ENCODE measurements at places on chromosomes 1 and 21. TPM values are rescaled to one million over a fixed set of nuclear protein-coding genes. Genes with fewer than 3 reads are reported as not detected.

- no peak overlapping the region for H3K4me3 ChIP-seq
- no peaks in the 10 kb centered on the region for H3K27me3 ChIP-seq
- H3K36me3 ChIP-seq: no peaks in the 10 kb centered on the region
- no peaks in the 10 kb centered on the region for H3K4me1 ChIP-seq
- DNase-seq: no peak
- no peak overlapping the region for H3K27ac ChIP-seq
These were observed 44.0 kb upstream of the SCCPDH start for GRCh38 chr1:246680190-246680589.

DNA sequence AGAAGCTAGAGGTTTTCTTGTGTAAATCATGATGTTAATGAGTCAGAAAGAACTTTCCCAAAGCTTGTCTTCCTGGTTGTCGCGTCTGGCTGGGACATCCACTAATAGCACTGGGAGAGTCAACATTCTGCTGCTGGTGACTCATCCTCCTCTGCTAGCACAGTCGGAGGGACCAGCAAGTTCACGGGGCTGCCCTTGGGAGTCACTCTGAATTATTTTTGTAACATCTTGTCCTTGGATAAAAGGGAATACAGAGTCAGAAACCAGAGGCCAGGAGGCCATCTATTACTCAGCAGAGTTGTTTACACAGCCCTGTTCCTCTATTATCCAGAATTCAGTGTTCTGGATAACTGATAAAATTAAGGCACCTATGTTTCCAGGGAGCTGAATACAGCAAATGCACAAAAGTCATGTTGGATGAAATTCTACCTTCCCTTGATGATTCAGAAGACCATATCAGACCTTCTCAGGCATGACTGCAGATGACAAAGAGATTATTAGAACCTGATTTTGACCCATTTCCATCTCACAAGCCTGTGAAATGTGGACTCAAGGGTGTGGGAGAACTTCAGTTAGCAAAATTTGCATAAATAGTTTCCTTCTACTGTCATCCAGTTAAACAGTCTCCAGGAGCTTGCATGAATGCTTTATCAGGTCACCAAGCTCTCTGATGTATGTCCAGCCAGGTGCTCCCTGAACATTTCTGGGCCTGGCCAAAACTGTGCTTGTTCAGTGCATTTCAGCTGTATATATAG is 68.1 kb downstream of the JAK1 start:
- H3K36me3 ChIP-seq: peaks cover 7% of the 10 kb centered on the region
- peaks cover 37% of the 10 kb centered on the region for H3K4me1 ChIP-seq
- H3K27me3 ChIP-seq: no peaks in the 10 kb centered on the region
- no peak for DNase-seq

GRCh38 chr1:204254031-204254661 is 40.4 kb upstream of the GOLT1A start:
- no peak overlapping the region for H3K27ac ChIP-seq
- no peaks in the 10 kb centered on the region for H3K4me1 ChIP-seq
- peaks cover 2% of the 10 kb centered on the region for H3K27me3 ChIP-seq
- no peak for DNase-seq
- H3K36me3 ChIP-seq: no peaks in the 10 kb centered on the region
- no peak overlapping the region for H3K4me3 ChIP-seq

- H3K27ac ChIP-seq: no peak overlapping the region
- H3K4me3 ChIP-seq: no peak overlapping the region
- H3K27me3 ChIP-seq: peaks cover 2% of the 10 kb centered on the region
- no peak for DNase-seq
- peaks cover 6% of the 10 kb centered on the region for H3K4me1 ChIP-seq
- no peaks in the 10 kb centered on the region for H3K36me3 ChIP-seq
These were observed 16.0 kb upstream of the MTARC2 start for GRCh38 chr1:220732137-220732536.

GRCh38 chr1:207670997-207671396 is 26.1 kb downstream of the CR1L start:
- H3K4me3 ChIP-seq: no peak overlapping the region
- no peak overlapping the region for H3K27ac ChIP-seq
- peaks cover 64% of the 10 kb centered on the region for H3K27me3 ChIP-seq
- no peaks in the 10 kb centered on the region for H3K4me1 ChIP-seq
- no peaks in the 10 kb centered on the region for H3K36me3 ChIP-seq

DNA sequence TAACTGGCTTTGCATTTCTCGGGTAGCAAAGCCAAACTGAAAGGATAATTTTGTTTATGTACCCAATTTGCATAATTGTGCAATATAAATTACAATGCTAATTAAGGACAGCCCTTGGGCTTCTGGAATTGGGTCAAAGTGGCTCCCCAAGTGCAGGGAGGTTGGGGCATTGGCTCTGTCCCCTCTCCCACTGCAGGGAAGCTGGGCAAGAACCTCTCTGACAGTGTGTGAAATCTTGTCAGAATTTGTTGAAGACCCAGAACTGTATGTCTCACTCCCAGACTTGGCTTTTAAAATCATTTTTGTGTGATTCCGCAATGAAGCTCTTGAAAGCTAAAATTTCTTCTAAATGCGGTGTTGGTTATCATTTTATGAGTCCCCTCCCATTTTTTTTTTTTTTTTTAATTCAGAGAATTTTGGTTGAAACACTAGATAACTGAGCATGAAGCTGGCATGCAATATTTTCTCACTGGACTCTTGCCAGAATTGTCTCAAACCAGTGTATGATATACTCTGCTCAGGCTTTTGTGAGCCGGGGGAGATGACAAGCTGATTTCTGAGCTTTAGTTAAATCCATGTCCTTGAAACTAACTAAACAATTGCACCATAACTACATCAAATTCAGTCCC is 878.9 kb upstream of the CXADR start:
- no peaks in the 10 kb centered on the region for H3K36me3 ChIP-seq
- no peaks in the 10 kb centered on the region for H3K27me3 ChIP-seq
- H3K27ac ChIP-seq: no peak overlapping the region
- no peak for DNase-seq
- no peaks in the 10 kb centered on the region for H3K4me1 ChIP-seq

GRCh38 chr1:54842206-54842915 is 41.2 kb upstream of the TTC22 start:
- no peaks in the 10 kb centered on the region for H3K36me3 ChIP-seq
- H3K27ac ChIP-seq: no peak overlapping the region
- no peak overlapping the region for H3K4me3 ChIP-seq
- H3K27me3 ChIP-seq: no peaks in the 10 kb centered on the region

GRCh38 chr1:79133774-79134364 is 127.3 kb upstream of the ADGRL4 start:
- H3K27ac ChIP-seq: no peak overlapping the region
- no peak for DNase-seq
- H3K36me3 ChIP-seq: no peaks in the 10 kb centered on the region
- H3K27me3 ChIP-seq: no peaks in the 10 kb centered on the region

DNA sequence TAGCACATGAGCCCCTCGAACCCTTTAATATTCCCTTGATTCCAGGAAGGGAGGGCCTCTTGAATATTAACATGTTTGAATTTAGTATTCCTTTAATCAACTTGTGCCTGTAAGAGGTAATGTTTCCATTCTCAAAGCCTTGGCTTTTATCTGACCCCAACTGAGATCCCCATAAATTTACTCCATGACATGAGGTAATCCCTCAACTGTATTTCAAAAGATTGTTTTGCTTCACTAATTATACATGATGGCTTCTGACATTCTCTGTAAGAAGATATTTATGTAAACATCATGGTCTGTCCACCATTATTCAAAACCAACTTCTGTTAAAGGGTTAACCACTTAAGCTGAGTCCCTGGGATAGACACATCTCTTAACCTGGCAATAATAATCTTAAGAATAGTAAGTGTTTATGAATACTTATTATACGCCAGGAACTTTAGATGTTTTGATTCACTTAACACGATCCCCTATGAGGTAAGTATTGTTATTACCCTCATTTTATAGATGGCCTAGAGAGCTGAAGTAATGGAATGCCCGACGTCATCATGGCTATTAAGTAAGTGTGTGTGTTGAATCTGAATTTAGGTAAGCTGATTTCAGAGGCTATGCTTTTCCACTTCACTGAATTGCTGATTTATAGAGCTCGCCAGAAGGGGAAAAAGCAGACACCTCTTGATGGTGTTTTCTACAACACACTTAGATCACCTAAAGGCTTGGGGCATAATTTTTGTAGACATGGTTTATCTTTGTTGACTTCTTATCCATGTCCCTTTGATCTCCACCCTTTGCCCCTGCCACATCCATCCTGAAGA is 11.1 kb downstream of the KRTAP19-1 start:
- H3K27ac ChIP-seq: no peak overlapping the region
- no peak overlapping the region for H3K4me3 ChIP-seq
- no peaks in the 10 kb centered on the region for H3K27me3 ChIP-seq
- H3K4me1 ChIP-seq: no peaks in the 10 kb centered on the region
- DNase-seq: no peak

DNA sequence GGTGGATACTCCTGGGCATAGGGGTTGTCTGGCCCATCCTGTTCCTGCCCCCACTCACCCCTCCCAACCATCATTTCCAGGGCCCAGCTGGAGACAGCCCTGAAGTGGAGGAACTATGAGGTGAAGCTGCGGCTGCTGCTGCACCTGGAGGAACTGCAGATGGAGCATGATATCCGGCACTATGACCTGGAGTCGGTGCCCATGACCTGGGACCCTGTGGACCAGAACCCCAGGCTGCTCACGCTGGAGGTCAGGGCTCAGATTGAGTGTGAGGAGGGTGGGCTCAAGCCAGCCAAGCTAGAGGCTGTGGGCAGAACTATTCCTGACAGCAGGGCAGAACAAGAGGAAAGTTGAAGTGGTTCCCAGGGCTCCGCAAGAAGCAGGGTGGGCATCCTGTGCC is 14.2 kb downstream of the RHOC start:
- H3K27ac ChIP-seq: no peak overlapping the region
- H3K27me3 ChIP-seq: no peaks in the 10 kb centered on the region
- peaks cover 8% of the 10 kb centered on the region for H3K36me3 ChIP-seq

GRCh38 chr1:11784993-11785769 is 20.6 kb downstream of the MTHFR start:
- DNase-seq: peak; percentile 67
- no peaks in the 10 kb centered on the region for H3K36me3 ChIP-seq
- no peaks in the 10 kb centered on the region for H3K4me1 ChIP-seq
- no peak overlapping the region for H3K27ac ChIP-seq
- H3K27me3 ChIP-seq: peaks cover 2% of the 10 kb centered on the region

The ARL8A gene
- 56.5 TPM for total RNA-seq

The USP25 gene
- total RNA-seq: 70.4 TPM

The TMPRSS3 gene
- 10.7 TPM for total RNA-seq

The SLC22A15 gene
- 1.6 TPM for total RNA-seq

The TADA1 gene
- total RNA-seq: 15.3 TPM
